Activated naive CD4-positive, alpha-beta T cell (primary cell): ENCODE measurements at places on chromosomes 3 and 15.

GRCh38 chr3:107962037-107962436 is 128.8 kb downstream of the CD47 start:
- DNase-seq = no peak

- no peak for DNase-seq
These were observed 138.8 kb upstream of the TLE3 start for GRCh38 chr15:70236341-70237086.

DNA sequence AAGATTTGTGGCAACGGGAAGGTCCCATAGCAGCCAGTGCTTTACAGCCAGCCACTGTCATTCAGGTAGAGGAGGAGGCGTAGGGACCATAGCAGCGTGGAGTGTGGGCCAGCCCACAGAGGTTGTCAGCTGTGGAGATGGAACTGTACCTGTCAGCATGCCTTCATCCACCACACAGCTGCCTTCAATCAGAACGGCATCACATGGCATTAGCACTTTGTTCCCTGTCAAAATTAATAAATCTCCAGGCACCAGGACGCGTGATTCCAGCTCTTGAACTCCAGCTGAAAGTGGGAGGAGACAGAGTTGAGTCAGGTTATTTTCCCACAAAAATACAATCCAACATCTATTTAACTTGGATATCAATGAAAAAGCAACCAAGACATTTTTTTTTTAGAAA is 84.0 kb downstream of the ATP13A4 start:
- no peak for DNase-seq

DNA sequence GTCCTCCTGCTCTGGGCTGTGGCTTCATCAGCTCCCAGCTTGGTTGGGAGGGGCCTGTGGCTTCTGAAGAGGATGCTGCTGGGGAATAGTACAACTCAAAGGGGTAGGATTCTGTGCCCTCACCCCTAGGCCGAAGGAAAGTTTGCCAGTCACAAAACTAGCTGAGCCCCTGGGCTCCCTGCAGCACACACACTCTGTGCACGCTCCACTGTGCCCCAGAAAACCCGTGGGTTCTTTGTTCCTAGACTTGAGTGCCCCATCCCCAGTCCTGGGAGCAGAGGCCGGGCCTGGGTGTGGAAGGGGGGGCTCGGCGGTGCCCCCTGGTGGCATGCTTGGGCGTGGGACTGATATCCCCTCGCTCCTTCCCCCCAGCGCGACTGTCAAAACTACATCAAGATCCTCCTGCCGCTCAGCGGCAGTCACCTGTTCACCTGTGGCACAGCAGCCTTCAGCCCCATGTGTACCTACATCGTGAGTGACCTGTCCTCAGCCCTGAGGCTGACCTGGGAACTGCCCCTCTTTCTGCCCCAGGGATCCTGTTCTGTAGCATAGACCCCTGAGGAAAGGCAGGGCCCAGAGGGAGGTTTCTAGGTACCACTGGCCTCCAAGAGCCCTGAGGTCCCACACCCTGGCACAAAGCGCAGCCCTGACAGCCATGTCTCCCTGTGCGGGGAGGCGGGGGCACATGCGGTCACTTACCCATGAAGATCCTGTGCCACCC is 14.2 kb downstream of the CIB1 start:
- DNase-seq = peak; percentile 58

- no peak for DNase-seq
These were observed 18.3 kb downstream of the ACTL6A start for GRCh38 chr3:179580992-179581391.
